ENCODE measurements at places on chromosomes 3 and 15.
A peak's percentile ranks its signal among the peaks of the same experiment; 100 is the strongest.

- no peak for DNase-seq
Observed at GRCh38 chr15:44719293-44719999, 8.1 kb downstream of the B2M start.

GRCh38 chr15:72796515-72797337, 13.2 kb upstream of the ADPGK start:
- DNase-seq, result no peak

GRCh38 chr3:94935738-94936580, 873.1 kb downstream of the NSUN3 start:
- no peak for DNase-seq

- DNase-seq, result no peak
Observed at GRCh38 chr3:196962108-196962929, 6.3 kb downstream of the PIGZ start.

DNA sequence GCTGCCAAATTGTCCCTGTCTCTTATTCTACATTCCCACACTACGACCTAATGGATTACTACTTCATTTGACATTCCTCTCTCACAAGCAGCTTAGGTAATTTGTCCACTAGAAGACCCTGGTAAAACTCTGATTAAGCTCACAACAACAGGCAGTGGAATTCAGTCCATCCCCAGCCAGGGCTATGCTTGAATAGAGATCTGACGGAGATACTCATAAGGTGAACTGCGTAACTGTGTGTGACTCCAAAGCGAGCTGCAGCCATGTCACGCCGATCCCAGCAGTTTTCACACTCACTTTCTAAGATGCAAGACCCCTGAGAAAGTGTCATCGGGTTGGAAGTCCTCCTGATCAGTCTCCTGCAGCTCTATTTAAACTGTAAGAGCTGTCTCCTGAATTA, 25.7 kb upstream of the ROBO2 start:
- DNase-seq, result no peak

DNA sequence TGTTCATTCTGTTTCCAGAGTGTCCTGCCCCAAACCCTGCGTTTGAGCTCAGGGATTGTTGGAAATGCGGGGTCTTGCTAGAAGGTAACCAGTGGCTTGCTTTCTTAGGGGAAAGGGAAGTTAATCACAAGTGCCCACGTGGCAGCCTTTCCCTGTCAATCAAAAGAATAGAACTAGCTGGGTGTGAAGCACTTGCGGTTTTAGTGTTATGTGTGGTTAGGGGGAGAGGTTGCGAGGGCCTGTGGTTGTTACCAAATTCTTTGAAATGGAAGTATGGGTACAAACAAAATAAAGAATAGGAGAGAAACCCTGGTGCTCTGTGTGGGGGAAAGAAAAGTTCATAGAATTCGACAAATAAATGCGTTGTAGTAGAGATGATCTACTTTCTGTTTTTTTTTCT, 67.6 kb downstream of the FNDC3B start:
- DNase-seq, result peak; percentile 24

DNA sequence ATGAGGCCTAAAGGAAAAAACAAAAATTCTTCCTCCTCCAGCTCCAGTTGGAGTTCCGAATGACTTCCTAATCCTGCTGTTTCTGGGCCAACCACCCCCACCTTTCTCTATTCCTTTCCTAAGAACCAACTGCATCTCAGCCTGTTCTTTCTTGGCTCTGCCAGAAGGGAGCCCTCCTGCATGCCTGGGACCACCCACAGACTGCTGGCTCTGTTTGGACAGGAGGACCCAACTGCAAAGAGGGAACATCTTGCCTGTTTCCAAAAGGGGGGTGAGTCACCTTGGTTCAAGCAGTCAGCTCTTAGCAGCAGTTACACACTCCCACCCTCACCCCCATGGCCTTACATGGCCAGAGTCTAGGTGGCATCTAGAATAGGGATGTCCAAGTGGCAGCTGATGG, 116.0 kb upstream of the PRICKLE2 start:
- DNase-seq, result no peak

DNA sequence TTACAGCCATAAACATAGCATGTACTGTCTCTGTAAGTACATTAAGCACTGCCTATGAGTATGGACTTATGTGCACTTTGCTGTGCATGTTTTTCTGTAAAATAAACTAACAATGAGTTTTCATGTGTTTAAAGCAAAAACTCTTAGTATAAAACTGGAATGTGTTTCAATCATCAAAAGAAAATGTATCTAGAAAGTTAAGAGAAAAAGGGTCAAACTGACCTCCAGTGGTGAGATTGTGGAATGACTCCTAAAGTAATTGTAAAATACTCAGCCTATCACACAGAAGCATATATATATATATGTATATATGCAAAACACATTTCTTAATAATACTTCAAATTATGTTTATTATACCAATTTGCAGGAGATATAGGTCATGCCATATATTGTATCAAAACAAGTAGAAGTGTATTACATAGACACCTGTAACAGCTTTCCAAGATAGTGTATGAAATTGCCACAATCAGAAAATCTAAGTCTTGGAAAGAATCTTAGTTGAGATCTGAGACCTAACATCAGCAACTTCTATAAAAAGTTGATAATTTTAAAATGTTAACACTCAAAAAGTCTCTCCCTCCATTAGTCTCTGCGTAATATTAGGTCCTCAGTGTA, 199.6 kb downstream of the FMN1 start:
- no peak for DNase-seq

DNA sequence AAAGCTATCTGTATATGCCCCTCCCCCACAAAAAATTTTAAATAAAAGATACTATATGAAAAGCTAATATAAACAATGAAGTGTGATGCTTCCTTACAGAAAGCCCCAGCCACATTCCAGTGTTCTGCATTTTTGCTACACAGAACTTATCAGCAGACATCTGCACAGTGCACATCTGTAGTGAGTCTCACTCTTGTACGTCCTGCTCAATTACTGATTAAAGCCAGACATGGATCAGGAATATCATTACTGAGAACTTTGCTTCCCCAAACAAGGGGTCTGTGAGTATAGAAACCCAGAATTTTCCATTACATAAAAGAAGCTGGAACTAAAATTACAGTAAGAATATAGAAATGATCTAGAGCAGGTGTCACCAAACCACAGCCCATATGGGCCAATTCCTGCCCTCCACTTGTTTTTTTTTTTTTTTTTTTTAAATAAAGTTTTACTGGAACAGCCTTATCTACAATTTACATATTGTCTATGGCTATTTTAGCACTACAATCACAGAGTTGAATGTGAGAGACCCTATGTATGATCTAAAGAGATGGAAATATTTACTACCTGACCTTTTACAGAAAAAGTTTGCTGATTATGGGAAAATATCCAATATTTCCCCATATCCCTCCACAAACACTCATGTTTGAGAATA, 45.7 kb downstream of the UBP1 start:
- no peak for DNase-seq

- no peak for DNase-seq
Observed at GRCh38 chr3:106399761-106400160, 530.9 kb upstream of the CBLB start.

GRCh38 chr15:39887832-39888231, 32.2 kb downstream of the GPR176 start:
- no peak for DNase-seq

GRCh38 chr3:172699031-172699430, 11.8 kb downstream of the NCEH1 start:
- DNase-seq, result no peak

DNA sequence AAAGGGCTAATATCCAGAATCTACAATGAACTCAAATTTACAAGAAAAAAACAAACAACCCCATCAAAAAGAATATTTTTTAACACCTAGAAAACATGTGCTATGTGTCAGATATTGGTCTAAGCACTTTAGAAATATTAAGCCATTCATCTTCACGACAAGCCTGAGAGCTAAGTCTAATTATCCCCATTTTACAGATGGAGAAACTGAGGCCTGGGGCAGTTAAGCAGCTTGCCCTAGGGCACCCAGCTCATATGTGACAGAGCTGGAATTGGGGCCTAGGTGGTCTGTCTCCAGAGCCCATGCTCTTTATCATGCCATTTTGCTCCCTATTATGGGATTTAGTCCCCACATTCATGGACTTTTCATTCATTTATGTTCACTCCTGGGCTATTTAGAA, 92.8 kb downstream of the CYP19A1 start:
- DNase-seq, result no peak

DNA sequence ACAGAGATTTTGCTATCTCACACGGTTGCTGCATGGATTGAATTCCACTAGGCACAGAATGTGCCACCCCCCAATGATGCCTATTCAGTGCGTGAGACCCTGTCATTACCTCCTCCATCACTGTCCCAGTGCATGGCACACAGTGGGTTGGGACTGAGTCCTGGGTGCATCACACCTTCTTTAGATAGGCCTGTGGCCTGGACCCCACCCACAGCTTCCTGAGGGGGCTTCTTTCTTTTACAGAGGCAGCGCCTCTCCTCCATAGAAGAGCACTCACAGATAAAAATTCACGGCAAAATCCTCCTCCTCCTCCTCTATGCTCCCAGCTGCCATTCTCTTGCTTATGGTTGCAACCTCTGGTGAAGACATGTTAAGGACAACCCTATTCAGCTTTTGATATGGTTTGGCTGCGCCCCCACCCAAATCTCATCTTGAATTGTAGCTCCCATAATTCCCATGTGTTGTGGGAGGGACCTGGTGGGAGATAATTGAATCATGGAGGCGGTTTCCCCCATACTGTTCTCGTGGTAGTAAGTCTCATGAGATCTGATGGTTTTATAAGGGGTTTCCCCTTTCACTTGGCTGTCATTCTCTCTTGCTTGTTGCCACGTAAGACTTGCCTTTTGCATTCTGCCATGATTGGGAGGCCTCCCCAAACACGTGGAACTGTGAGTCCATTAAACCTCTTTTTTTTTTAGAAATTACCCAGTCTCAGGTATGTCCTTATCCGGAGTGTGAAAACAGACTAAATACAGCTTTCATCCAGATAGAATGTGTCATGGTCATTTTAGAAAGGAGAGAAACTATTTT, 147.6 kb downstream of the KLF13 start:
- DNase-seq, result no peak

DNA sequence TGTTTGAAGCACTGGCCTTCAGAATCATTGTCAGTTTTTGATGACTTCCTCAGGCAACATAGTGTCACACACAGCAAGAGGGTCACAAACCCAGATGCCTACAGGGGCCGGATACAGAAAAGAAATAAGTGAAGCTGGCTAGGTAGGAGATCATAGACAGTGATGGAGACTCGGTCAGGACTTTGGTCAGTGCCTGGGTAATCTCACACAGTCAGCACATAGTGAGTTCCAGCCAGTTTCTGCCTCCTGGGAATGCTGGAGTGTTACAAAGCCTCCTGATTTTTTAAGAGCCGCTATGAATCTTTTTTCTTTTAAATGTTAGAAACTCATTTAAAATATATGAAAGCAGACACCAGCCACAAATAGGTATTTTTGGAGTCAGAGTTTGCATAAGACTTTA, 399.1 kb downstream of the IL5RA start:
- DNase-seq, result no peak

GRCh38 chr3:67415511-67415910, 238.9 kb downstream of the SUCLG2 start:
- no peak for DNase-seq

GRCh38 chr3:106167728-106168127, 298.9 kb upstream of the CBLB start:
- DNase-seq, result no peak

DNA sequence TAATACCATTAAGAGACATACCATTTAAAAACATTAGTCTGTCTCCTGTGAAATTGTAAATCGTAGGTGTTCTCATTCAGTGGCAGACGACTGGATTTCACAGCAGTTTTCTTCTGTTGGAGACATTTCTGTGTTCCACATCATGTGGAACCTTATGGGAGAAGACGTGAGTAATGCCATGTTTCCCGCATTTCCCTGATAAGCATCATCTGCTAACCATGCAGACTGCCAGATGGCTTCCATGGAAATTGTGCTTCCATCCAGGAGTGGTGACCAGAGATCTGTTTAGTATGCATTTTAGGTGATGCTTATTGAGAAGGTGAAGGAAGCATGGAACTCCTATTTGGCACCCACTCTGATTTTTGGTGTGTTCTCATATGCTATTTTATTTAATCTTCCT, 28.4 kb upstream of the ST3GAL6 start:
- no peak for DNase-seq

- no peak for DNase-seq
Observed at GRCh38 chr3:149339931-149340309, 6.5 kb upstream of the TM4SF18 start.

DNA sequence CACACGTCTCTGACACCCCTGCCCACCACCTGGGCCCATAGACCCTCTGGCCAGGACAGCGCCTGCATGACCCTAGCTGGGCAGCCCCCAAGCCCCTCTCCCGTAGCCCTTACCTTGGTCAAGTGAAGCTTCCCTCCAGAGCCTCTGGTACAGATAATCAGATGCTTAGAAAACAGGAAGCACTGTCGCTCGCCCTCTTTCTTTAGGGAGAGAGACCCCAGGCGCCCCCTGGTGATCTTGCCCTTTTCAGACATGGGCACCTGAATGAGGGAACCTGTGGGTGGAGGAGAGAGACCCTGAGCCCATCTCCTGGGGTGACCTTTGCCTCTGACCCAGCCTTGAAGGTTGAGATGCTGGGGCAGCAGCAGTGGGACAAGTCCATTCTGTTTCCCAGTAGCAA, 65.4 kb downstream of the RASGRF1 start:
- peak; percentile 14 for DNase-seq

DNA sequence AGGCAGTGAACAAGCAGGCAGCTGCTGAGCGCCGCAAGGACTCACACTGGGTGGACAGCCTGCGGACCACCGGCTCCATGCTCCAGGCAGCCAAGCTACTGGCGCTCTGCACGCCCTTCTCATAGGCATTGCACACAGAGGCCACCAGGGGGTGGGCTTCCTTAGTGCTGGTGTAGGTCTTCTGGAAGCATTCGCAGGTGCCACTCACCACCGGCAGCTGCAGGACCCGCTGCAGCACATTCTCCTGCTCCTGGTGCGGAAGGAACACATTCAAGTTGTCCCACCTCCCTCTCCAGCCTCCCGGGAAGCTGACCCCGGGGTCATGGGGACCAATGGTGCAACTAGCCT, 6.0 kb downstream of the PLIN1 start:
- DNase-seq, result peak; percentile 33

DNA sequence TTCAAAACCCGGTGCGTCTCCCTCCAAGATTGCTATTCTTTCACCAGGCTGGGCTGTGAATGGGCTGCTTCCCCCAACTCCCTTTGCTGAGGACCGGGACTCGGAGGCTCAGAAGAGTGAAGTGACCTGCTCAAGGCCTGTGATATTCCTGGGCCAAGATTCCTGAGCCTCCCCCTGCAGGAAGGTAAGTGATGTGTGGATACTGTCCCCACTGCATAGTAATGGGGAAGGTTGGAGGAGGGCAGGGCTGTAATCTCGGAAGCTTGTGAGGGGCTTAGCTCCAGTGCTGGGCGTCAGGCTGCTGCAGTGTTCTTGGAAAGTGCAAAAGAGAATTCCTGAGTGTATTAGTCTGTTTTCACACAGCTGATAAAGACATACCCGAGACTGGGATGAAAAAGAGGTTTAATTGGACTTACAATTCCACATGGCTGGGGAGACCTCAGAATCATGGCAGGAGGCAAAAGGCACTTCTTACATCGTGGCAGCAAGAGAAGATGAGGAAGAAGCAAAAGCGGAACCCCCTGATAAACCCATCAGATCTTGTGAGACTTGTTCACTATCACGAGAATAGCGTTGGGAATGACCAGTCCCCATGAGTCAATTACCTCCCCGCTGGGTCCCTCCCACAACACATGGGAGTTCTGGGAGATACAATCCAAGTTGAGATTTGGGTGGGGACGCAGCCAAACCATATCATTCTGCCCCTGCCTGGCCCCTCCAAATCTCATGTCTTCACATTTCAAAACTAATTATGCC, 67.6 kb downstream of the EFCAB12 start:
- DNase-seq, result no peak

- no peak for DNase-seq
Observed at GRCh38 chr3:186002884-186003472, 65.2 kb upstream of the TRA2B start.

GRCh38 chr3:43723121-43723734, 32.5 kb downstream of the ABHD5 start:
- DNase-seq, result no peak
